ENCODE measurements at places on chromosomes 7 and 10.

- peak; percentile 95 for DNase-seq
Measured at GRCh38 chr7:3955751-3956696, 655.0 kb downstream of the SDK1 start.

DNA sequence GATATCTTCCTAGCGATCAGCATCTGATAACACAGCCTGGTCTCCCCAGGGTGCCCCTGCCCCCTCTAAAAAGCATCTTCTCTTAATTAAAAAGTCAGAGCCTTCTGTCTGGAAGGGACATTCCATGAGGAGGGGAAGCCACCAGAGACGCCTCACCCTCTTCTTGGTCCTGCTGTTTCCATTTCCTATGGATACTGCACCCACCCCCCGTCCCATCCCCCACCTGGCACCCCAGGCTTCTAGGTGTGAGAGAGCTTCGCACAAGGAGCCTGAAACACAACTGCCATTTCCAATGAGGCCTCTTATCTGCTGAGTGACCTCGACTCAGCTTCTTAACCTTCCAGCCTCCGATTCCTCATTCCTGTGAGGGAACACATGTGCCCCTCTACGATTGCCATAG lies 51.4 kb downstream of the COL13A1 start:
- DNase-seq: no peak

DNA sequence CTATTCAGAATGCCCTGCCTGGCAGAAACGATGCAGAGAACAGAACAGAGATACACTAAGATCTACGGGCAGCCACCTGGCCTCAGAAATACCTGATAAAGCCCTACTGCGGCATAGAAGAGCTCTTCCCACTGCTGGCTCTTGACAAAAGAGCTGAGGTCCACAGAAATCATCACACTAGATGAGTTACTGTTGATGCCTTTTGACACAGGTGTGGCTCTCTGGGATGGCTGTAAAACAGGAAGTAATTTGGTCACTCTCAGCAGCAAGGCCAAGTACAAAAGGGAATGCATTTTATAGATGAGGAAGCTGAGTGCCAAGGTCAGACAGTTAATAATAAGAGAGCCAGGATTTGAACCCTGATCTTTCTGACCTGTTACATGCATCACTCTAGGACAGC lies 35.0 kb upstream of the ACSL5 start:
- DNase-seq: no peak

DNA sequence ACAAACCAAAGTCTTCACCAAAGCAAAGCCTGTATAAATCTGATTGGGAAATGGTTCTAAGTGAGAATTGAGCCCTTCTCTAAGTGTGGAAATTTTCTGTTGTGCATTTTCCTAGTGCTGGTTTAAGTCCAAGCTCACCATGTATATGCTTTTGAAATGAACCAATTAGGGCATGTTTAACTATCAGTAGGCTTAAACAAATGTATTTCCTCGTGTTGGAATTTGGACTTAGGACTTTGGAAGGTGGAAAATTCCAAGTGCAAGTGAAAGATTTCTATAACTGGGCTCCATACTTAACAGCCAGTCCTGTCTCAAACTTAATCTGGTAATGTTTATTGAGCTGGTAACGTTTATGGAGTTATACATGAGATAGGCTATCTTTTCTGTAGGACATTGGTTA lies 28.5 kb downstream of the CCNY start:
- DNase-seq: no peak

DNA sequence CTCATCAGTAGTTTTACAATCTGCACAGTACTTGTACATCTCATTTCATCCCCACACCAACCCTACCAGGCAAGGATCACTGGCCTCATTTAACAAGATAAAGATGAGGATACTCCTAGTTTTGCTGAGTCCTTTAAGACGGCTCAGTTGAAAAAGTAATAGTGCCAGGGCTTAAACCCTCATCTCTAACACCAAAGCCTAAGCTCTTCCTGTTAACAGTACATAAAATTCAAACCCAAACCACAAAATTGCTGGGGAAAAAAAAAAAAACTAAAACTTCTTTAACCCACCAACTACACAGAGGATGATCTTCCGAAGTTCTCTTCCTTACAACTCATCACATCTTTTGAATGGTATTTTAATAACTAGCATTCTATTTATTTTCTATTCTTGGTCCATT lies 1.3 kb downstream of the SAR1A start:
- no peak for DNase-seq

DNA sequence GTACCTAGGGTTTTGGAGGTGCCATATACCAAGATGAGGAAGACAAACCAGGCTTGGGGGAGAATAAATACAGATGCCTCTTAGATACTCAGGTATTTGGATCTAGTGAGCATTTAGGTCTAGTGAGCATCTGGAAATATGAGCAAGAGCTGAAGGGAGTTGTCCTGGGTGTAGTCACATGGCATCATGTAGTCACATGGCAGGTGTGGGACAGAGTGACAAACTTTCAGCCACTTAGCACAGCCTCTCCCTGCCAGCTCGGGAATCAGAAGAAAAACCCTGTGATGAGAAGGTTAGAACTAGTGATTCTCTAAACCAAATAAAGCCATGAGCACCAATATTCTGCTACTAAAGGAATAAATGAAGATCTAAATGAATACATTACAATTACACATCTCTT lies 24.3 kb downstream of the RGR start:
- DNase-seq: no peak

DNA sequence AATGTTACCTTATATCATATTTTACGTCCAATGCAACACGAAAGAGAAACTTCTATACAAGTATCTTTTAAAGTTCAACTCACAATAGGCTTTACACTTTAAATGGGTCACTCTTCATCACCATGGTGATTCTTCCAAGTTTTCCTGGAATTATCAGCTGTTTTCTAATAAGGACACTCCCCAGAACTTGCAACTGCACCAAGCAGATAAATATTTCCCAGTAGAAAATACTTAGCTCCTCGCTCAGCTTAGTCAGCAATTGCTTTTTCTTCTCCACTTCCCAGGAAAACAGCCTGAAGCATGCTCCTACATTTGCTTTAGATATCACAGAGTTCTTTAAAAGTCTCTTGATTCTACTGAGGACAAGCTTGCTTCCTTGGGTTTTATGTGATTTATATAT lies 25.7 kb upstream of the ADD3 start:
- no peak for DNase-seq

DNA sequence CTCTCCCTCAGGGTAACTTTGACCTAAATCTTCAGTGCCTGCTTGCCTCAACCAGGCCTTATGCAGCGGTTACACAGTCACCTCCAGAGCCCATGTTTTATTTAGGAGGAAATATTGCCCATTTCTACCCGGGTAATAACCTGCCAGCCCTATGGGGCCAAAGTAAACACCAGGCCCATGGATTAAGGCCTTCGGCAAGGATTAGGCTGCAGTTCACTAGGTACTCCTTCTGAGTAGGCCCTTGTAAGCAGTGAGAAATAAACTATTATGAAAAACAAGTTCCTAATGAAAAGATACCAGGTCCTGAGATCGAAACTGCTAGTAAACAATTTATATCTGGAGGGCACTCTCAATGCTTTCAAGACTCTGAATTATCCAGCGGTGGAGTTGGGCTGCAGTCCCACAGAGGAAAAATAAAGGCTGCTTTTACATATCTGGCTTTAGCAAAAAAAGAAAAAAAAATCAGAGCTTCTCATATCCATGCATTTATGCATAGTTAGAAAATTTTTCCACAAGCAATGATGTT lies 3.7 kb upstream of the HOXA10 start:
- DNase-seq: no peak

- no peak for DNase-seq
Measured at GRCh38 chr7:52584041-52584440, 451.4 kb upstream of the POM121L12 start.

DNA sequence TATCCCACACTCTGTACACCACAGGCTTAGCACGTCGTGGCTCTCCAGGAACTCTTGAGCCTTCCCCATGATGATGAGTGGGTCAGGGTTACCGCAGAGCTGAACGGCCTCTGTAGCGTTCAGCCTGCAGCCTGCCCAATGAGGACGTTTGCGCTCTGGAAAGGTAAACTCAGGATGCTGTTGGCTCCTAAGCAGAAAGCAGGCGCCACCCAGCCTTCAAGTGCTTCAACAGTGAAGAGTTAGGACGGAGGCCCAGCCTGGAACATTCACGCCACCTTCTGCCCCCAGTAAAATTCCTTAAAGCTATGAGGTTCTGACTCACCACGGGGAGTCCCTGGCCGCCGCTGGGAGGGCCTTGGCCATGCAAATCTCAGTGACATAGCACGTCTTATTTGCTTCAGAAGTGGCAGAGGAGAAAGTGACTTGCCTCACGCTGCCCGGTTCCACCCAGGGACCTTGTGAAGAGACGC lies 161.5 kb upstream of the SH2B2 start:
- peak; percentile 33 for DNase-seq

DNA sequence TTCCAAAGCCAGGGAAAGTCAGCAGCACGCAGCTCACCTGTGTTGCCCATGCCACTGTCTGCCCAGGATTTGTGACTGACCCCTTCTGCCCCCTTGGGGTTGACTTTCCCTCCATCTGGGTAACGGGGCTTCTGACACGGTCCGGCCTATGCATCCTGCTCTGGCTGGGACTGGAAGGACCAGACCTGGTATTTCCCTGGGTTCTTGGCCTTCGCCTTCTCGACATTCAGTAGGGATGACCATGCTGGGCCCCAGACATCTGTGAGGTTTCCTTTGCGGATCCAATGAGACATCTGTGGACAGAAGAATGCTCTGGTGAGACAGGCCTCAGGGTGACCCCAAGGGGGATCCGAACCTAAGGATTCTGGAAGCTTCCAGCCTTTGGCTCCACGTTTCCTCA lies 34.2 kb upstream of the ZNF716 start:
- DNase-seq: no peak

DNA sequence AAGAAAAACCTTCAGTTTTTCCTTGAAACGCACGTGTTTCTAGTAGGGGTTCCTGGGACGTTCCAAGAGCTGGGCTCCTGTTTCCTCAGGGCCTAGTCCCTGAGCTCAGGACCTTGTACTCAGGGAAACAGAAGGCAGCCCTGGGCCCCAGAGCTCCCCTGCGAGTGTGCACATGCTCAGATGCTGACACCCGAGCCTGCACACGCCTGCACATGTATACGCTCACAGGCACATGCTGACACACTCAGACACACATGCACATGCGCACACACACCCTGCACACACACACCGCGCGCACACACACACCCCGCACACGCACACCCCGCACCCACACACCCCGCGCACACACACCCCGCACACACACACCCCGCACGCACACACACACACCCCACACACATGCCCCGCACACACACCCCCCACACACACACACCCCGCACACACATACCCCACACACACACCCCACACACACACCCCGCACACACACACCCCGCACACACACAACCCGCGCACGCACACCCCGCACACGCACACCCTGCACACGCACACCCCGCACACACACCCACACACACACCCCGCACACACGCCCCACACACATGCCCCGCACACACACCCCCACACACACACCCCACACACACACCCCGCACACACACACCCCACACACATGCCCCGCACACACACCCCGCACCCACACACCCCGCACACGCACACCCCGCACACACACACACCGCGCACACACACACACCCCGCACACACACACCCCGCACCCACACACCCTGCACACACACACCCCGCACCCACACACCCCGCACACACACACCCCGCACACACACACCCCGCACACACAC lies 52.2 kb downstream of the CALML3 start:
- DNase-seq: no peak

GRCh38 chr10:5565205-5565545 lies 40.4 kb downstream of the CALML3 start:
- no peak for DNase-seq

DNA sequence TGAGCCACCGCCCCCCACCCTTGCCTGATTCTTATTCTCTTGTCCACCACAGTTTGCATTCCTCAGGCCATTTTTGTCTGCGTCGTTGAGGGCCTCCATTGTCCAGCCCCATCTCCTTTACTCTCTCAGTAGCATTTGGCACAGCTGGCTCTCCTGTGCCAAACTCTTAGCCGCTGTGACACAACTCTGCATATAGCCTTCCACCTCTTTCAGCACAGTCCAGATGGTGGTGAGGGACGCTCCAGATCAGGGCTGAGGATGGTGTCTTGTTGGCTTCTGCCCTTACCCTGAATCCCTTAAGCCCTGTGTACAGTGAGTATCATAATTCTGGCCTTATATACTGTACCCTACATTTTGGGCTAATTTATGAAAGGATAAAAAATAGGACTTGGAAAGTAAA lies 45.6 kb downstream of the BMPR1A start:
- no peak for DNase-seq

GRCh38 chr10:43702213-43702935 lies 53.7 kb upstream of the ZNF32 start:
- DNase-seq: no peak

GRCh38 chr10:49325916-49326783 lies 27.2 kb downstream of the C10orf71 start:
- DNase-seq: no peak

DNA sequence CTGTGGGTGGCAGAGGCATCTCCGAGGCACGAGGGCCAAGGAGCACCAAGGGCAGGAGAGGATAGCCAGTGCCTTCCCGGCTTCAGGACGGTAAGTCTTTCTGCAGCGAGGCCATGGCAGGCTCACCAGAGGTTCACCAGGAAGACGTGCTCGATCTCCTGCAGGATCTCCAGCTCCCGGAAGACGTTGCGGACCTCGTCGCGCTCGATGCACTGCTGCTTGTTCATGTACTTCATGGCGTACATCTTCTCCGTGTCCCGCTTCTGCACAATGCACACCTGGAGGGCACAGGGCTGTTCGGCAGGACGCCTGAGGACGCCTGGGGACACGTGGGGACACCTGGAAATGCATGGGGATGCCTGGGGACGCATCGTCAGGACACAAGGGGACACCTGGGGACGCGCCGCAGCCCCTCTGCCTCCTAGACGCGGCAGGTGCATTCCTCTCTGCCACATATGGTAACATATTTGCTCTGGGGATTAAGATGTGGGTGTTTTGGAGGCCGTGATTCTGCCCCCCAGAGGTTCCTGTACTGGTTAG lies 41.2 kb downstream of the DPYSL4 start:
- DNase-seq: no peak

DNA sequence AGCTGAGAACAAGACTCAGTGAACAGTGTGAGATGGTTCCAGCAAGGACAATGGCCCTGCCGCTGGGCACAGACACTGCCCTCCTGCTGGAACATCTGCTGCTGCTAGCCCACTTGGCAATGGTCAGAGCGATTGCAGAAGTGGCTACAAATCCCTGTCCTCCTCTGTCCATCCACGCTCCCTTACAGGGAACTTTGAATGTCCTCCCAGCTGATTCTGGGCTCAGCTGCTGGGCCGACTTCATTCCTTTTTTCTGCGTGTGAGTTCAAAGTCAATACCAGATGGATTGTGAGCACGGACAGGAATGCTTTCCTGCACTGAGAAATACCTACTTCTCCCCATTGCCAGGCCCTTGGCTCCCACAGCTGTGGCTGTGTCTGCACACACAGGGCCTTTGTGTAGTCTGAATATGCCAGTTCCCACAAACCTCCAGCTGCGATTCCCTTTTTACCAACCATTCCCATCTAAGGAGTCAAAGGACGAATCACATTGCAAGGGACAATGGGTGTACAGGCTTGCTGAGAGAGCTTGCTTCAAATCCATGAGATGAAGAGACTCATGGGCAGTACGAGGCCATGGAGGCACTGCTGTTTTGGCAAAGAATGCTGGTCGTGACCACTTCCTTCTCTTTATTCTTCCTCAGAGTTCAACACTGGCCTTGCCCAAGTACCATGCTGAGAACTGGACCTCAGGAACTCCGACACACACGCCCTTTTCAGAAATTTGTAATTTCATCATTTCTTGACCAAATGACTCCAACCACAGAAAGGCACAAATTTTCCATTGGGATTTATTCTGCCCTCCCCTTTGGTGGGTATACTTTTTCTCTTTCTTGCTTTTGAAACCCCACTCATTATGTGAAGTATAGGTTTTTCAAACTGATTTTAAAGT lies 44.2 kb downstream of the BPGM start:
- no peak for DNase-seq

All from DMS79 treated with DMSO at 0.1 percent for 48 hours (cell line).